ENCODE measurements at places on chromosomes 7 and 10. TPM values are rescaled to one million over a fixed set of nuclear protein-coding genes. Genes with fewer than 3 reads are reported as not detected.

- DNase-seq, result no peak
Observed at GRCh38 chr7:44390701-44391100, 65.3 kb upstream of the CAMK2B start.

Gene PRRT4
- not detected for total RNA-seq

Gene GRID2IP
- total RNA-seq, result not detected

Gene KCNH2
- total RNA-seq, result 0.09 TPM

- no peak for DNase-seq
Observed at GRCh38 chr7:587767-588166, 68.1 kb upstream of the PDGFA start.

DNA sequence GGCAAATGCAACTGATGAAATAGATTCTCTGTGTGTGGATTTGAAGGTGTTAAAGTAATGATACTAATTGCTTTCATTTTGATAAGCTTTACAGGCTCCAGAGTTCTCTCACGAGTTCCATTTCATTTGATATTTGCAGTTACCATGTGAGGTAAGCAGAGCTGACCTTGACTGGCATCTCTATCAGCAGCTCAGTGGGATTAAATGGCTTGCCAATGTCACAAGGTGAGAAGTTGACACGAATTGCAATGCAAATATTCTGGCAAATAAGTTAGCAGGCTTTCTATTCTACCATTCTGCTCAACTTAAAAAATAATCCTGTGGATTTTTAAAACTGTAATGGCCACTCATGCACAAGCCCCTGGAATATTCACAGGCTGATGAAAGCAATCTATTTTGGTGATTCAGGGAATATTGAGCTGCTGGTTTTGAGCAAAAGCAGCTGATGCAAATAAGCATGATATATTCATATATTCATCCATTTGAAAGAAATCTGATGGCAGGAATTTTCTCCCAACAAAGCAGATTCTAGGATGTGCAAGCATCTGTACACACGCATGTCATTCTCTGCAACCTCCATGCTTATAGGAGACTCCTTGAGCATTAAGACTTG lies 64.5 kb upstream of the ANKRD1 start:
- no peak for DNase-seq

Gene LIPK
- not detected for total RNA-seq

GRCh38 chr10:98832196-98832595 lies 385.5 kb upstream of the HPS1 start:
- DNase-seq, result no peak

Gene TUBAL3
- total RNA-seq, result 0.22 TPM

DNA sequence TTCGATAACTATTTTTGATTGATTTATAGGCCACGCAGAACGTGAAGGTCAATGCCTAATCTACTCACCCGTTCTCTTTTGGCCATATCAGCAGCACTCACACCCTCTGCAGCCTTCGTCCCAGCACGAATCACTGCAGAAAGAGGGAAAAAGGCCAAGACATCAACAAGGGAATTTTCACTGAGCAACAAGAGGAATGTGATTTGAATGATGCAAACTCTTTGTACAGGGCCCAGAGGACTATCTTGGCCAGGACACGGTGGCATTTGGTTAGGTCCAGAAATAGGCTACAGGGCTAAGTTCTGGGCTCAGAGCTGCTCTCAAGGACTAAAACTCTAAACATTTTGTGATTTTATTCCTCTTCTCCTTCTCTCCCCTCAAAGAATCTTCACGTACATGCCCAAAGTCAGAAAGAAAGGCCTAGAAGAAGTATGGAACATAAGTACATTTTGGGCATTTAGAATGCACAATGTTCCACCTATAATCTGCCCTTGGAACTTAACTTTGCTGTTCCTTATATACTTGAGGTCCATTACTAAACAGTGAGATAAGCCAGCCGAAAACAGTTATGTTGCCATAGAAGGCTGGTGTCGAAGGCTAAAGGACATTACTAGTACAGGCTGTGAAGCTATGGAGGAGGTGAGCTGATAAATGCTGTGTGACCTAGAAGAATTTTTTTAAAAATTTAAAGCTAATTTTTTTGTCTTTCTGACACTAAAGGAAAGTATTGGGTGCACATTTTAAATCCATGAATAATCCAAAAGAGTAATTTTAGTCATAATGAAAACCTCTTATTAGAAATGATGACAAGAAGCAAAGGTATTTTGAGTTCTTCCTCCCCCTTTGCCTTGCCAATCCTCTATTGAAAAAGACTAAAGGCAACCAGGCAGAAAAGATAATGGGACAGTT lies 20.0 kb downstream of the RBM28 start:
- no peak for DNase-seq

DNA sequence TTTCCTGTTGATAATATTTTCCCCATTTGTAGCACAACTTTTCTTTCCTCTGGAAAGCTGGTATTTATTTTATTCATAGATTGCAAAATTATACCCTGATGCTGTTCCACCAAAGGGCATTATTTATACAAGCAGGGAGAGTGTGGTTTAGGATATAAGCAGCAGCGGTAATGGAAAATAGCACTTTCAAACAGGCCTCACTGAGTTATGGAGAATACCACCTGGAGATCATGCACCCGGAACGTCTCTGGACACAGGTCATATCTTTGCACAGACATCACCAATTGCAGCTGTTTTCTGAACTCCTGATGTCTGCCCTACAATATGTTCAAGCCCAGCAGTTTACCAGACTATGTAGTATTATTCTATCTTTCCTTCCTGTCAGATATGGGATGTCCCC lies 2.0 kb upstream of the CALD1 start:
- DNase-seq, result no peak

DNA sequence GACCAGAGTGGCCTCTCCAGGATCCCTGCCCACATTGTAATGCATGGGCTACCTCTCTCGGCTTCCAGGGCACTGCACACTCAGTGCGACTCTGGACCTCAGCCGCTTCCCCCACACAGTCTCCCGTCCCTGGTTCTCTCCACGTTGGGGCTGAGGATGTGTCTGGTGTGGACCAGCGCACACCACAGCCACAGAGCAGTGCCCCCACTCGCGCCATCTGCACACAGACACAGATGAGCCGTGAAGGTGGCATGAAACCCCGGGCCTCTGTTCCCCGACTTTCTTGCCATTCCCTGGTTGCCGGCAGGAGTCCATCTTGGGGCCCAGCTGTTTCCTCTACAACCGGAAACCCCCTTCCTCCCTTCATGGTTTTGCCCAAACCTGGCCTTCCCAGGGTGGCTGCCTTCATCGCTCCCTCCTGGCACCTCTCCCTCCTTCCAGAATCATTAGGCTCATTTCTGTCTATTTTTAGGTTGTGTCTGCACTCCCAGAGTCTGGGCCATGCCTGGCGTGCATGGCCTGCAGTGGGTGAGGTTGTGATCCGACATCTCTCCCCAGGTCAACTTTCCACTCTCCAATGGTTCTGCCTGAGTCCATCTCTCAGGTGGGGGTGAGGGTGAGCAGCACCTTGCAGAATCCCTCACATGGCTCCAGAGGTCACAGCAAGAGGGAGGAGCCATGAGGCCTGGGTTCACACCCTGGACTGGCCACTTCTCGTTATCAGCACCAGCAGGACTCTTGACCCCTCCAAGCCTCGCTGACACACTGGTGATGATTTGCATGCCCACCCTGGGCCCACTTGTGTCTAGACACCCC lies 10.1 kb downstream of the RASGEF1A start:
- no peak for DNase-seq

DNA sequence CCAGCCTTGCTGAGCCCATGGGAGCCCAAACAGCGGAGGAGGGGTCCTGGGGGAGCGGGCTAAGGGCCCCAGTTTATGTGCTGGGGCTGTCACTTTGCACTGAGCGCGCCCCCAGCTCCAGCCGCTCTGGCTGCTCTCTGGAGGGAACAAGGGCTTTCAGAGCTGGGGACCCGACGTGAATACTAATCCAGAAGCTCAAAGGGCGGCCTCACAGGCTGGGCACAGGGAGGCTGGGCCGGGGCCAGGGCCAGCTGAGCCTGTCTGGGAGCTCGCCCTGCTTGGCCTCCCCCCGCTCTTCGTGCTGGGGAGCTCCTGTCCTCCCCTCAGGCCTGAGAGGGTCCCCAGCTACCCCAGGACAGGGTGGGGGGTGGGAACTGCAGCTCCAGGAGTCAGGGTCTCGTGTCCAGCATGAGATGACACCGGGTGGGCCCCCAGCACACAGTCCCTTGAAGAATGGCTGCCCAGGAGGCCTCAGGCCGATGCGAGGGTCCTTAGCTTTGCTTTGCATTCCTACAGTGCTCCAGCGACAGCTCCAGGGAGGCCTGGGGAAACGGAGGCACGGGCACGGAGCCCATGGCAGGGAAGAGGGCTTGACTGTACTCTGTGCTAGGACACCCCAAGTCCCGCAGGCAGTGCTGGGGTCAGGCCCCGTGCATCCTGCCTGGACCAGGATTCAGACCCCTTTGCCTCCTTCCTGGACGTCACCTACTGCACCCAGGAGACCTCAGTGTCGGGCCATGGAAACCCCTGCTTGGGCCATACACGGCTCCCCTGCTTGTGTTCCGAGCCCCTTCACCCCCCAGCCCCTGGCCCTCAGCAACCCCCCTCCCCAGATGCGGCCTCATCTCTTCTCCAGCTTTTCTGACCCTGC lies 5.8 kb upstream of the AMZ1 start:
- no peak for DNase-seq

GRCh38 chr7:14069961-14070360 lies 80.5 kb upstream of the ETV1 start:
- no peak for DNase-seq

GRCh38 chr10:70664702-70665195 lies 7.6 kb upstream of the ADAMTS14 start:
- peak; percentile 66 for DNase-seq

Gene PRSS1
- not detected for total RNA-seq

- DNase-seq, result no peak
Observed at GRCh38 chr10:58565271-58565670, 52.6 kb downstream of the BICC1 start.

Gene SH2D4B
- total RNA-seq, result not detected

DNA sequence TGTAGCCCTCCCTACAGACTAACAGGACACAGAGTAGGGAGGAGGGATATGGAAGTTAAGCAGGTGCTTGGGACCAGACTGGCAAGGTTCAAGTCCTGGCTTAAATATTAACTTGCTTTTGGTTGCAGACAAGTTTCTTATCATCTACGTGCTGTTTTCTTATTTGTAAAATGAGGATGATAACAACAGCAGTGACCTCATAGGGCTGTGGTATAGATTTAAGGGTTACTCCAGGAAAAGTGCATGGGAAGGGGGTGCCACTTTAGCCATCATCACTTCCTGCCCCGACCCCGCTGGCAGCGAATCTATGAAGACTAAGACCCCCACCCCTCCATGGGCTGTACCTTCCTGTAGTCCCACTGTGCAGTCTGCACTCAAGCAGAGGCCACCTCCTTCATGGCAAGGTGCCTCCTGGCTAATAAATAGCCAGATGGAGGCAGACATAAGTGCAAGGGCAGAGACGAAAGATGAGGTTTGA lies 250.2 kb downstream of the COBL start:
- DNase-seq, result no peak

DNA sequence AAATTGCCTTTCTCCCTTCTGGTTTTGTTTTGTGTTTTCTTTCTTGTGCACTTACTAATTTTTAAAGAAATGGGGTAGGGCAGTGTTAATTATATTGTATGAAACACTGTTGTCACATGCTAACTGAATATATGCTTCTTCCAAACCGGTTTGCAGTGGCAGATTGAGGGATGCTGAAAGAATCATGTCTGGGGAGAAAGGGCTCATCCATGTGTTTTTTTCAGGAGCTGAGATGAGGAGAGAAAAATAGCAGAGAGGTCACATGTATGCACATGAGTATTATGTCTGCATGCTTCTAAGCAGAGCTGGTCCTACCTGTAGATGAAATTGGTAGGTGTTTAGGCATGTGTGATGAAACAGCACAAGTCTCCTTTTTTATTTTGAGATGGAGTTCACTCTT lies 17.0 kb downstream of the SORCS3 start:
- DNase-seq, result no peak

Gene NODAL
- not detected for total RNA-seq

DNA sequence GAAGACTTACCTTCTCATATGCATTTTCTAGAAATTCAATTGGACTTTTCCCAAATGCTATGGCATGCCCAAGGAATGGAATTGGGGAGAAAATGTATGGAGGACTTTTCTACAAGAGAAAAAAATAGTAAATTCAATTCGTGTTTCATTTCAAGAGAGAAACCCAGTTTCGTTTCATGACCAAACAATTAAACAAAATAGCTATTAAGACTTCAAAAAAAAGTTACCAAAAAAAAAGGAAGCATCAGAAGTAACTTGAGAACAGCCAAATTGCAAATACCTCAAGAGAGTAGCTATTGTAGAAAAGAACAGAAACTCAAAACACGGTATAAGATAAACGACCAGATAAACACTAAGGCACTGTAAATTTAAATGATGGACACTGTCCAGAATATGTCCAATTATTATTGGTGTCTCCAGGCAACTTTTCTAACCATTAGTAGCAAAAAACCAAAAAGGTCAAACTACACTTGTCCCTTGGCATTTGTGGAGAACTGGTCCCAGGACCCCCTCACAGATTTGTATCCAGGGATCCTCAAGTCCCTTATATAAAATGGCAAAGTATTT lies 2.4 kb downstream of the CYP51A1 start:
- no peak for DNase-seq

DNA sequence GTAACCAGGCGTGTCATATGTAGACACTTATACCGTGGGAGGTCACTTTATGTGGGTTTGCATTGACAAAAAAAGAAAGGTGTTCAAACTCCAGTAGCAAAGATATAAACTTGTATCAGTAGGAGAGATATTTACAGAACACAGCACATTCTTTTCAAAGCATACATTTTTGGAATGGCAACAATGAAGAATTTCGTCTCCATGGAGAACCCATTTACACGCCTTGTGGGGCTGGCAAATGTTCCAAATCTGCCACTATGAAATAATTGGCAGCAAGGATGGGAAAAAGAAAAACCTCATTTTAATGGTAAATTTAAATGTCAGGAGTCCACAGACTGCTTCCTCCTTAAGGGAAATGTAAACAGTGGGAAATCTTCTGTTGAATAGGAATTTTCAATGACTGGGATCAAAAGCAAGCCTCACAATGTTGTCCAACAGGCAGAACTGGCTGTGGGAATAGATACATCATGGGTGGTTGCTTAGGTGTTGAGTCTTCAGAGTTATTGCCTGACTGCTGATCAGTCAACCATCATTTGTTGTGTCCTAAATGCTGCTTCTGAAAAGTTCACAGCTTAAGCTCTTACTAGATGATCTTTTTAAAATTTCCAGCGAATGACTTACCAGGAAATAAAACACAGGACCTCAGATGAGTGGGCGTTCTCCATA lies 256.6 kb upstream of the SEMA3C start:
- no peak for DNase-seq

Gene OR6V1
- total RNA-seq, result not detected

Gene TRIM50
- total RNA-seq, result not detected

DNA sequence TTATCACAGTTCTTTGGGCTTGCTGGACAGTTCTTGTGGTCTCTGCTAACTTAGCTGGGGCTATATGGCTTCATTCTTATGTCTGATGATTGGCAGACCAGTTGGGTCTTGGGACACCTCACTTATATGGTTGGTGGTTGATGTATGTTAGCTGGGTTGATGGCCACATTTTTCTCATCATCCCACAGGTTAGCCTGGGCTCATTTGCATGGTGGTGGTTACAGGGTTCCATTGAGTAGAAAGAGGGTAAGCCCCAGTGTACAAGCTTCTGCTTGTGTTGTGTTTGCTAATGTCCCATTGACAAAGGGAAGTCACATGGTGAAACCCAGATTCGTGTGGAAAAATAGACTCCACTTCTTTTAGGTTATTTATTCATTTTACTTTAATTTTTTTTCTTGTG lies 40.6 kb downstream of the TMEM60 start:
- no peak for DNase-seq

Gene OR2F1
- not detected for total RNA-seq

GRCh38 chr7:90777041-90777440 lies 180.9 kb downstream of the CDK14 start:
- DNase-seq, result no peak

All from MCF 10A (cell line).